NCI-H526 treated with DMSO at 0.1 percent for 48 hours (cell line): ENCODE measurements at places on chromosomes 7 and 10.
A peak's percentile ranks its signal among the peaks of the same experiment; 100 is the strongest.

- no peak for DNase-seq
Observed at GRCh38 chr10:28095791-28096378, 97.0 kb upstream of the ODAD2 start.

GRCh38 chr10:92517034-92517655 lies 56.7 kb downstream of the IDE start:
- peak; percentile 21 for DNase-seq

DNA sequence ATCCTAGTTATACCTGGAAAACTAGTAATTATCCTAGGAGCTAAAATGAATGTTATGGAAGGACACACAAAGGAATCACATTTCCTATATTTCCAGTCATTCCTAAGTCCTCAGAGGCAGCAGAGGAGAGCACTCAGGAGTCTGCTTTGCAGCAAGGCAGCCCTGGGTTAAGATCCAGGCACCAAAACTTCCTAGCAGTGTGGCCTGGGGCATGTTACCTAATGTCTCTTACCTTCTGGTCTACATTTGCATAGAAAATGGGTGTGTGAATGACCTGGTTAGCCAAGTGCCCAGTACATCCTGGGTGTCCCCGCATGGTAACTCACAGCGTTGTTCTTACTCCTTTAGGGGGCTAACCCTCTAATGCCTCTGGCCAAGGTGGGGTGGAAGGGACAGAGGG lies 135.9 kb downstream of the TAX1BP1 start:
- no peak for DNase-seq

DNA sequence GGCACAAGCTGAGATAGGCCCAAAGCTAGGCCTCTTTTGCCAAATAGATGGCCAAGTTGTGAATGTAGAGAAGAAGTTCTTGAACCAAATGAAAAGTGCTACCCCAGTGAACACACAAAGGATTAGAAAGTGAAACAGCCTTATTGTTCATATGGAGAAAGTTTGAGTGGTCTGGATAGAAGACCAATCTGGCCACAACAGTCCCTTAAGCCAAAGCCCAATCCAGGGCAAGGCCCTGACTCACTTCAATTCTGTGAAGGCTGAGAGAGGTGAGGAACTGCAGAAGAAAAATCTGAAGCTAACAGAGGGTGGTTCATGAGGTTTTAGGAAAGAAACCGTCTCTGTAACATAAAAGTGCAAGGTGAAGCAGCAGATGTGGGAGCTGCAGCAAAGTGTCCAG lies 18.7 kb upstream of the ATP6V0A4 start:
- DNase-seq, result no peak

- no peak for DNase-seq
Observed at GRCh38 chr10:47077941-47078340, 166.7 kb downstream of the PTPN20 start.

DNA sequence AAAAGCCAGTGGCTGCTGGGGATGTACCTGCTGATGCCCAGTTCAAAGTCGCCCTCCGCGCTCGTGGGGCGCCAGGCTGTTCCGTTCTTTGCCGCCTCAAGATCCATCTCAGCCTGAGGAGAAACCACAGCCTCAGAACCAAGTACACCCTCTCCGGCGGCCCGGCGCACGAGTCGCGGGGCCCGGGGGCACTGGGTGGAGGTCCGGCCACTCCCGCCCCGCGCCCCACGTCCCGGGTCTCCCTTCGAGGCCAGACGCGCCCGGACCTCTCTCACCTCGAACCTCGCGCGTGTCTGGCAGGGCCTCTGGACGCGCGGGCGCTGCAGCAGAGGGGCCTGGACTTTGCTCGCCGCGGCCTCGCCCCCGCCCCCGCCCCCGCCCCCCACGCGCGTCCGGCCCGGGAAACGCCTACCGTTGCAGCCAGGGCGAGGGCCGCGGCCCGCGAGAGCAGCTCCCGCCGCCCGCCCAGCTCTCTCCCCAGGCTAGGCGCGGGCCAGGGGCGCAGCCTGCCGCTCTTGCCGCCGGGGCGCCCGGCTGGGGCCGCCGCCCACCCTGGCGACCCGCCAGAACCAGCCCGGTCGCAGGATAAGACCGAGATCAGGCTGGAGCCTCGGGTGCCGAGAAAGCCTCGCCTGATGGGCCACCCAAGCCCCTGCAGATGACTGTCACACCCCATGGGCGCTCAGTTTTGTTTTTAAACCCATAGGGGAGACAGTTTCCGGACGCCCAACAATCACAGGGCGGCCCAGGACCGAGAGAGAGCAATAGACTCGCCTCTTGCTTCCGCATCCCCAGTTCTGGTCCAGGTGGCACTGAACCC lies at the start of gene ABCB4:
Gene ABCB4 (minus strand): TSS at position 322 of the 820 bp plus-strand sequence. CDS start 215 bp downstream, at position 107.
- no peak for DNase-seq

DNA sequence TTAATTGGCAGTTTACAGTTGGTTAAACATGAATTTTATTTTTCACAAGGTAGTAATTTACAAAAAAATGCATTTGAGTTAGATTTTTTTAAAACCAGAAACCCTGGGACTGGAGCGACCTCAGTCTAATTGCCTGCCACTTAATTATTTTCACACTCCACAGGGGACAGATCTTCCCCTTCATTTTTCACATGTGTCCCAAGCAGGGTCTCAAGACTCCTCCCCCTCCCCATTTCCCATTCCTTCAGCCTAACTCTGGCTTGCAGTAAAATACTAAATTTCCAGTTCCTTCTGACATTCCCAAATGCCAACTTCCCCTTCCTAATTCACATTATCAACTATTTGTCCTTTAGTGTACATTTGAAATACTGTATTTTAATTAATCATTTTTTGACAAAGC lies 948 bp downstream of the ZNF138 start:
- DNase-seq, result no peak

DNA sequence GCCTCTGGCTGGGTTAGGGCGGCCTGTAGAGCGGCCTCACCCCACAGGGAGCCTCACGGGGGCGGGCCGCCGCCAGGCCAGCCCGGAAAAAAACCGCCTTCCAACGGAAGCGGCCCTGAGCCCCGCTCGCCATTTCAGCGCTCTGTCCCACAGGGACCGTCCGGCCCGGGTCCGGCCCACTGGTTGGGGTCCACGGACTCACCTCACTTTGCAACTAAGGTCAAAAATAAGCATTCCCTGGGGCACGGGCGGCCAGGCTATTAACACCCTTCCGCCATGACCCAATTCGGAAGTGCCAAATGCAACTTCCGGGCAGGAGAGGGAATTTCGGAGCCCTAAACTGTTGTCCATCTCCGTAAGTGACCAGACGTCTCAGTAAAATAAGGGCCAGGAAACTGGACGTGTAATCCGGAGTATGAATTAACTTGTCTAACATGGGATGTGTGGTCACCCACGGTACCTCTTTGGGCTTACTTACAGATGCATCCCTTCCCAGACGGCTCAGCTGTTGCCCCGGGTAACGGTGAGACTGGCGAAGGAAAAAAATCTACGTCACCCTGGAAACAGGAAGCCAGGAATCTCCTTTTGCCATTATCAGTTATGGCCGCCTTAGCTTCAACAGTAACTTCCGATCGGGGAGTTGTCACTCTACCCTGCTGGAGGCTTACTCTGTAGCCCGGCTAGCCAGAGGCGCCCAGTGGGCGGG lies at the start of gene BBIP1:
Gene BBIP1 (minus strand): TSS at position 538 of the 706 bp plus-strand sequence. CDS start 1,023 bp downstream, outside the sequence.
- peak; percentile 97 for DNase-seq

DNA sequence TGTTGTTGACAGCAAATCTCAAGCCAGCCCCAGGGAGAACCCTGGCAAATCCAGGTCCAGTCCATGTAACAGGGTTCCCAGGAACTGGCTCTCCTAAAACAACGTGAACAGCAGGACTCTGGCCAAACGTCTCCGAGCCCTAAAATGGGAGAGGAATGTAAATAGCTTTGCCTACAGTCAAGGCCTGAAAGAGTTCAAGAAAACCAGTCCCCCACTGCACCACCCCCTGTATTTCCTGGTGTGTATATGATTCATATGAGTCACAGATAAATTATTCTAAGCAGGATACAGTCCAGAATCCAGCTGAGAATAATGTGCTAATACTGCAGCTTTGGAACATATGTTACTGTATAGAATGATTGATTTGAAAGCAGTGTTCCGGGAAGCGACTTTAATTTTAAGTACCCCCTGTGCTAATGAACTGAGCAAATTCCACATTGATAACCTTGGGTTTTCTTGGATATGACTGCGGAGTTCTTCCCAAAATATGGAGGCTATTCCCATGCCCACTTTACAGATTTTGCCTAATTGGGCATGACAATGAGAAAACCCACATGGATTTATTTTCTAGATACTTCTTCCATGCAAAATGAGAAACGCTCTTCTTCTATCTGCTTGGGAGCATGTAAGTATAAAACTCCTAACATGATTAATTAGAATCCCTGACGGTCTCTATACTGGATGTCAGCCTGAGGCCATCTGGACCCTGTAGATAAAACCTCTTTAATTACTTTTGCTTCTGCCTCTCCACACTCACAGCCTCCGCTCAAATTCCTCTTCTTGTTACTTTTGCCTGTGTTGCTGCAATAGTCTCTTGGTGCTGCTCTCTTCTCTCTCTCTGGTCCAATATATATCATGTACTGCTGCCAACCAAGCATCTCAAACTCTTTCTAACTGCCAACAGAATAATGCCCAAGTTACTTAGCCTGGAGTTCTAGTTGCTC lies 50.2 kb downstream of the LAMB4 start:
- no peak for DNase-seq

- no peak for DNase-seq
Observed at GRCh38 chr7:46153951-46154787, 233.1 kb upstream of the IGFBP3 start.

DNA sequence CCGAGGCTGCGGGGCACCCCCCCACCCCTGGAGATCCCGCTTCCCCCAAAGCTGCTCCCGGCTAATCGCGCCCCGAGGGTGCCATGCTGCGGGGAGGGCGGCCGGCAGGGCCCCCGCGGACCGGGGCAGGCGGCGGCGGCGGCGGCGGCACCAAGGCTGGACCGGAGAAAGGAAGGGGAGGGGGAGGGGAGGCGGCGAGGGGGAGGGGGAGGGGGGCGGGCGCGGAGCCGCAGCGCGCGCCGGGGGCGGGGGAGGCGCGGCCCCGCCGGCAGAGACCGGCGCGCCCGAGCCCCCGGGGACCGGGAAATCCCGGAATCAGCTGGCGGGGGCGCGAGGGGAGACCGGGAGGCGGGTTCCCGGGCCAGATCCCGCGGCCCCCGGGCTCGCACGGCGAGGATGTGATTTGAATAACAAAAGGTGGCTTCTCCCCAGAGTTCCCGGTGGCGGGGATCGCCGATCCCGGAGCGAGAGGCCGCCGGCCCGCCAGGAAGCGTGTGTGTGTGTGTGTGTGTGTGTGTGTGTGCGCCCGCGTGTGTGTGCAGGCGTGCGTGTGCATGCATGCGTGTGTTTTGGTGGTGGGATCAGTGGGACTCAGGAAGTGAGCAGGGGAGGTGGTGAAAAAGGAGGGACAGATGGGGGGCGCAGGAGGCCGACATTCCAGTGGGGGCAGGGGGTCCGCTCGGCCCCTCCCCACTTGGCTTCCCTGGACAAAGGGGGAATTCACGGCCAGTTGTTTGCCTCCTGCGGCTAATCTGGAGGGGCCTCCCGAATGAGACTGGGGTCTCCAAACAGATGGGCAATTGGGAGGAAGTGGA lies 99.5 kb downstream of the HIP1 start:
- DNase-seq, result peak; percentile 20

DNA sequence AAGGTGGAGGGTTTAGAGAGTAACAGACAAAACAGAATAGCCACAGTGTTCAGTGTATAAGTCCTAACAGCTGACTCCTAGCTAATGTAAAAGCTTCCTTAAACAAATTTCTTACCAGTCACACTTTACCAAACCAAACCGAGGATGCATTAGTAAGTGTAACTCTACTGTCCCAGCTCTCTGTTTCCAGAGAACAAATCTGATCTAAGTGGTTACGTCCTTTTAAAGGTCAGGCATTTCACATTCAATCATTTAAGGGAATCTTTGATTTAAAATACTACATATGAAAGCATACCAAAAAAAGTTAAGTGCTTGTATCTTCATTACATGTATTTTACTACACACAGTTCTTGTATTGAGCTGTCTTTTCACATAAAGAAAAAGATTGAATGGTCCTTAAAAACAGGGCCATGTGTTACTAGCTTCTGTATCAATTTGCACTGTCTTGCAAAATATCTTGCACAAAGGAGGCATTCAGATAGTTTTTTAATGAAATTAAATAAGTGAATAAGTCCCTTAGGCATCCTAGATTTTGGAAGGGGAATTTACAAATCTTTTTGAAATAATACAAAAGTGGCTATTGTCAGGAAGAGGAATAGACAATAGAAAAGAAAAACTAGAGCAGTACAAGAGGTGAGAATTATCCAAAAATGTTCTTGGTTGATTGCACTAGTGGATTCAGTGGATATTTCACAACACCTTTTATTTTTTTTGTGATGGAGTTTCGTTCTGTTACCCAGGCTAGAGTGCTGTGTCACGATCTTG lies 58.4 kb upstream of the SPOCK2 start:
- no peak for DNase-seq

- DNase-seq, result no peak
Observed at GRCh38 chr7:72754312-72754711, 73.7 kb downstream of the TYW1B start.

DNA sequence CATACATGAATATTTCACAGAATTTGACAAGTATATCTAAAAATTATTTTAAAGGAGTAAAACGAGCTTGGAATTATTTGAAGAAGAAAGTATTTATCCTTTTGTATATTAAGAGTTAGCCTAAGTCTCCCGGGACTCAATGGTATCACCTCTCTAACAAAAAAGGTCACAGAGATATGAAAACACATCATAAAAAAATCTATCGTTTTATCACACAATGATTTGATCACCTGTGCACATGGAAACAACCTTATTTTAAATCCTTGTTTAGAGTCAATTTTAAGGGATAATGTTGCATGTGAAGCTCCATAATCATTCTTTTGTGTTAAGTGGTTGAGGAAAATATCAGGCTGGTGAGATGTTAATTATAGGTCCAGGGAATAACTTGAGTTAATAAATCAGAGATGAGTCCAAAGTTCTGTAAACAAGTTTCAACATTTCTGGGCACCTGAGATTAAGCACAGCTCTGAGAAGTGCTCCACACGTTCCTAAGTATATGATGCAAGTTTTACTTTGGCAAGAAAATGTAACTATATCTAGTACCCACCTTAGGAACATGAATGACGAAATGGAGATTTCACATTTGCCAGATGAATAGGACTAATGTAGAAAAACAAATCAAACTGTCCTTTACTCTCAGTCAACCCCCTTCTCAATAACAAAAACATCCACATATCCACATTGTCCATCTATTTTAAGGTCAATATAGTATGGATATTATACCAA lies 148.5 kb upstream of the AKR1E2 start:
- no peak for DNase-seq

DNA sequence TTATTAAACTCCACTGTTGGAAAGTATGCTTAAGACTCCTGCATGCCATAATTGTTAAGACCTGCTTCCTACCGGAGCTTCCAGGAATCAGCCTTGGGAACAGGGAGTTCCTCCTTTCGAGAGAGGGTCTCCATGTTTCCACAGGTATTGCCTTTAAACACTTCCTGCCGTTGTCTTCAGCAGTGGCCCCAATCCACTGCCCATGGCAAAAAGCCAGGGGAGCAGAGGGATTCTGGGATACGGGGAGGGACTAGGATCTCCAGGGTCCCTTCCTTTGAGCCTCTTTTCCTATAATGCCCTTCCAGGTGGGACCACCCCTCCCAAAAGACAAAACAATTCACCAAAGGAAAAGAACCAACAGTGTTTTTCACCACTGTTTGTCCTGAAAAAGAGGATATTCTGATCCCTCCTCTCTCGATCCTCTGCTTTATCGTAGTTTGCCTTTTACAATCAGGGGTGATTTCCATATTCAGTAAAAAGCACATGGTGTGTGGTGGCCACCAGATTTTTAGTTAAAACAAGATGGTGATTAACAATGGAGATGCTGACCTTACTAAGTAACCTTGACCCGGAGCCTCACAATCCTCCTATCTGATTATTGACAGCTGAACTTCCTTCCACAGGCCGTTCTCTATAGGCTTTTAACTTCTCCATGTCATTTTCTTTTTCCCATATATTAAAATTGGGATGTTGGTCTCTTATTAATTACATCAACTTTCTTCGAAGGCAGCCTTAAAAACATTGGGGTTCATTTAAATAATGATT lies 36.0 kb downstream of the LRRC72 start:
- no peak for DNase-seq
